ENCODE measurements at places on chromosomes 3 and 15.

DNA sequence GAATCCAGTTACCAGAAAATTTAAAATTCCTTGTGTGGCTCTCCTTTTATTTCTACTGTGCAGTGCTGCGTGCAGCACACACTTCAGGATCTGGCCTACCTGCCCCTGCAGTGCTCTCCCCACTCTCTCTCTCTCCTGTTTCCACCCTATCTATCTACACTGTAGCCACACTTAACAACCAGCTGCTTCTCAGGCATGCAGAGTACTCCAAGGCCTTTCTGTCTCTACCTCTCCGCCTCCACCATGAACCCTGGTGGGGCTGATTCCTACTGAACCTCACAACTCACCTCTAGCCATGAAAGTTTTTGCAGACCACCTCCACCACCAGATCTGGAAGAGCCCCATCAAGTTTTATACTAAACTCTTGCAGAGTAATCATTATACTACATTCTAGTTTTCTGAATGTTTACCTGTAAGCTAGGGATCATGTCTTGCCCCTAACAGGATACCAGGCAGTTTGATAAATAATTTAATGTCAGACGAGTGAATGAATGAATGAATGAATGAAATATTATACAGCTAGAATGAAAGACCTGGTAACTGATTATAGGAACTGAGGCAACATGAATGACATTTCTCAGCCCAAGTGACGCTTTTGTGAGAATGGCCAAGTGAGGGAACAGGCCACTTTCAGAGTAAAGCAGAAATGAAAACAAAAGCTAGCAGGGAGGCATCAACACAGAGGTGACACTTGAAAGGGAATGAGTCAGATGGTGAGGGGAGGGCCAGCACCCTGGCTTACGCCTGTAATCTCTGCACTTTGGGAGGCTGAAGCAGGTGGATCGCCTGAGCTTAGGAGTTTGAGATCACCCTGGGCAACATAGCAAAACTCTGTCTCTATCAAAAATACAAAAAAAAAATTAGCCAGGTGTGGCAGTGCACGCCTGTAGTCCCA, 363.5 kb downstream of the FOXP1 start:
- no peak for DNase-seq

DNA sequence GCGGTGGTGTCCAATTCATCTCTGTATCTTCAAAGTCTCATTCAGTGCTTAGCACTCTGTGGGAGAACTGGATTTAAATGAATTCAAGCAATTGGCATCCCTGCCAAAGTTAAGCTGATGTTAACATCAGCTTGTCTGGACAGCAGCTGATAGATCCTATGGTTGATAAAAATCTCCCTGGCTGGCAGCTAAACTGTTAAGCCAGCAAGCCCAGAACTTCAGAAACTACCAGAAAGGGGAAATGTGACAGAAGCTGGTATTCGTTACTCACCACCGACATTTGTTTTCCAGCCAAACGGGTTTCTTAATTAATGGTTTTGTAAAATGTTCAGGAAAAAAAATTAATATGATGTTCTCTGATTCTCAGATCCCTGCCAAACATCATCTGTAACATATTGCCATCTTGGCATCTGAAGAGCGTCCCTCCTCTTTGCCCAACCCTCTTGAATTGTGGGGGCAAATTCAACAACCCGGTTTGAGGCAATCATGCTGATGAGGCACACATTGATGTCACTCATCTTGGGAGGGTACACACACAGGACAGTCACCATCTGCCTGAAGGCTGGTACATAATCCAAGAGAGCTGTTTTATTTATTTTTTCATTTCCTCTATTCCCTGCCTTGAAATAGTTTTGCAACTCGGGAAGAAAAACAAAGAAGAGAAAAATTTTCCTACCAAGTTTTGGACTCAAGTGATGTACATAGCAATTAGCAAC, 76.3 kb upstream of the ABHD17C start:
- no peak for DNase-seq

DNA sequence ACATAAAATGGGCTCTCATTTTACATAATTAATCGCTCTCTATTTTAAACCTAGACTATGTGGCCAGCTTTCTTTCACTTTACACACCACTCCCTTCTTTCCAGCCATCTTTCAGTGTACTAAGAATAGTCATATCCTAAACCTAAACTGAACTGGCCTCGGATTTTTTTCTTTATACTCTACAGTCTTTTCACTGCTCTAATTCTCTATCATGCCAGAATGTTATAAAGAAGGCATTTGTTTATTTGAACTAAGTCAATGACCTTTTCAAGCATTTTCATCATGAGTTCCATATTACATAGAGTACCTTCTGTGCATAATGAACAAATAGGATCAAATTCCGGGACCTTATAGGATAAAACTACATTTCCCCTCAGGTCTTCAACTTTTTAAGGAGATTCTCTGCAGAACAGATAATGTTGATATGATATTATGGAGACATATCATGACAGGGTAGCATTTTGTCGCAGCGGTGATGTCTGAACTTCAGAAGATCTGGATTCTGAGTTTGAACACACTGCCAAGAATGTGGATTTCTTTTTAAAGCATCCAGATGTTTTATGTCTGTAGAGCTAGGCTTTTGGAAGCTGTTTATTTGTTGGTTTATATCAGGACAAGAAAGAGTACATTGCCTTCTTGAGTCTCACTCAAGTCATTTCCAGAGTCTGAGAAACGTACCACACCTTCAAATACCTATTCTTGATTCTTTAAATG, 1047.3 kb downstream of the MCTP2 start:
- no peak for DNase-seq

- DNase-seq, result no peak
These were observed 54.8 kb upstream of the MITF start for GRCh38 chr3:69684309-69684961.

GRCh38 chr15:58292751-58293175, 139.0 kb upstream of the LIPC start:
- DNase-seq, result no peak

GRCh38 chr3:436053-436452, 239.5 kb downstream of the CHL1 start:
- DNase-seq, result no peak

DNA sequence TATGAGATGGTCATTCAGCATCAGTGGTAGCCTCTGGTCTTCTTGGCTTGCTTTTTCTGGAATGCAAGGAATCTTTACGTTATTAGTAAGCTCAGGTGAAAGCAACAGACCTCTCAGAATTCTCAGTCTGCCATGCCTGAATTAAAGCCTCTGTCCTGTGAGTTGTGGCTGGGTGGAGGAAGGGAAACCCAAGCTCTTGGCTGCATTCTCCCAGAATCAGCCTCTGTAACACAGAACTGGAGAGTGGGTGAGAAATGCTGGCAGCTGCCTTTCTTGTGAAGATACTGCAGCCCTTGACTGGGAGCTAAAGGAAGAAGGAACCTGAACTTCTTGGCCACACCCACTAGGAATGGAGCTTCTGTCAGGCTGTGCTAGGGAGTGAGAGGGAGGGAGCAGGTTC, 505.8 kb downstream of the EPHA3 start:
- DNase-seq, result no peak

All from occipital lobe (tissue), 3 donors.